Occipital lobe (tissue), 3 donors: ENCODE measurements at places on chromosomes 5 and 9. TPM values are rescaled to one million over a fixed set of nuclear protein-coding genes. Genes with fewer than 3 reads are reported as not detected.

DNA sequence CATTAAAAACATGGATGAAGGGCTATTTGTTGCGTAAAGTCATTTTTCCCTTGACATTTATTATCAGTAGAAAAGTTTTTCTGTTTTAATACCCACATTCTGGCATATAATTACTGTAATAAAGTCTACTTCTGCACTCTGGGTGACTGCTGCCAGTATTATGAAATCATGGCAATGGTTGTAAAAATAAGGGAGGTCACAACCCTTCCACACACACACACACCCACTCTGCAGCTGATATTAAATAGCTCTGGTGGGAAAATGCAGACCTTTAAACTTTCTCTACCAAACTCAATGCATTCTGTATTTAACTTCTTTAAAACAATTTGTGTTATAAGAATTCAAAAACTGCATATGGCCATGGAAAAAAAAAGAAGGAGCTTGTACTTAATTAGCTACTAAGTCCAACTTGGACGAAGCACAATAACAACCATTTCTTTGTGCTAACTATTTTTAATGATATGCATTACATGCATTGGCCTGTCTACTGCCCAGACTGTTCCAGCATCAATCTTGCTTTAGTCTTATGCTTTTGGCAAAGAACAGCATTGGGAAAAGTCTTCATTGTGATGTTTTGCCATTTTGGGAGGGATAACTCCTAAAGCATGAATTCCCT, 137.6 kb upstream of the MAP3K1 start:
- DNase-seq: no peak

- no peak for DNase-seq
Observed at GRCh38 chr5:153276151-153276550, 214.3 kb upstream of the GRIA1 start.

- peak; percentile 7 for DNase-seq
Observed at GRCh38 chr9:106920701-106921283, 57.8 kb downstream of the ZNF462 start.

GRCh38 chr5:167709625-167710024, 581.8 kb upstream of the WWC1 start:
- DNase-seq: no peak

GRCh38 chr9:7119612-7120011, 361.8 kb downstream of the KDM4C start:
- DNase-seq: no peak

- no peak for DNase-seq
Observed at GRCh38 chr9:37325778-37326177, 96.7 kb upstream of the GRHPR start.

Gene EQTN
- total RNA-seq: 1.6 TPM
